ENCODE measurements at places on chromosomes 2 and 18.

DNA sequence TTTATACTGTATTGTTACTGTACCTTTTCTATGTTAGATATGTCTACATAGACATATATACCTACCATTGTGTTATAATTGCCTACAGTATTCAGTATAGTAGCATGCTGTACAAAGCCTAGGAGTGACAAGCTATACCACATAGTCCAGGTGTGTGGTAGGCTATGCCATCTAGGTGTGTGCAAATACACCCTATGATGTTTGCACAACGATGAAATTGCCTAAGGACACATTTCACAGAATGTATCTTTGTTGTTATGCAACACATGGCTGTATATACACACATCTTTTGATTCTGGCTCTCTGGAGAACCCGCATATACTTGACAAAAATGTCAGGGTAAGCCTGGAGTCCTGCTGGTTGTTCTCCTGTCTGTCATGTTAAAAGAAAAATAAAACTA is 85.1 kb downstream of the BCL2L11 start:
- DNase-seq, result no peak

- no peak for DNase-seq
Measured at GRCh38 chr2:71605781-71606241, 152.4 kb downstream of the DYSF start.

DNA sequence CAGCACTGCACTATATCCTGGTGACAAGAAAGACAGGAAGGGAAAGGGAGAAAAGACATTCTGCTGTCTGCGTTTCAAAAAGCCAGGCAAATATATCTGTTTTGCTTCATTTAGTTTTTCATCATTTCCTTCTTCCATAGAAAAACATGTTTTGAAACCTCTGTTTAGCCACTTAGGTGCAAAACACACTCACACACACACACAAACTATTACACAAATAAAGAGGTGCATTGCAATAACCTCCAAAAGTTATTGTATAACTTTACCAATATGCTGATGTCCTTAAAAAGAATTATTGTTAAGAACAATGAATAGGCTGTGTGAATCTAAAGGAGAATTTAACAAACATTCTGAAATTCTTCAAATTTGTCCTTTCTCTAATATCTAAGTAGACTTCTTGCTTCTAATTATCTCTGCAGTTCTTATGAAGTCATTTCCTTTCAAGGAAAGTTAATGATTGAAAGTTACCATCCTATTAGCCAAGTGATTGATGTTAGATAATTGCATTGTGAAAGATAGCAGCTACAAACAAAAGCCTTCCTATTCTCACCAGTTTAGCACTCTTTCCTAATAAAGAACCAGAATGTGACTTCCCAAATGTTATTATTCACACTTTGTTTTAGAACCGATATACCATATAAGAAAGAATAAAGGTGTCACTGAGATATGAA is 516.7 kb downstream of the KCNJ3 start:
- DNase-seq, result no peak

DNA sequence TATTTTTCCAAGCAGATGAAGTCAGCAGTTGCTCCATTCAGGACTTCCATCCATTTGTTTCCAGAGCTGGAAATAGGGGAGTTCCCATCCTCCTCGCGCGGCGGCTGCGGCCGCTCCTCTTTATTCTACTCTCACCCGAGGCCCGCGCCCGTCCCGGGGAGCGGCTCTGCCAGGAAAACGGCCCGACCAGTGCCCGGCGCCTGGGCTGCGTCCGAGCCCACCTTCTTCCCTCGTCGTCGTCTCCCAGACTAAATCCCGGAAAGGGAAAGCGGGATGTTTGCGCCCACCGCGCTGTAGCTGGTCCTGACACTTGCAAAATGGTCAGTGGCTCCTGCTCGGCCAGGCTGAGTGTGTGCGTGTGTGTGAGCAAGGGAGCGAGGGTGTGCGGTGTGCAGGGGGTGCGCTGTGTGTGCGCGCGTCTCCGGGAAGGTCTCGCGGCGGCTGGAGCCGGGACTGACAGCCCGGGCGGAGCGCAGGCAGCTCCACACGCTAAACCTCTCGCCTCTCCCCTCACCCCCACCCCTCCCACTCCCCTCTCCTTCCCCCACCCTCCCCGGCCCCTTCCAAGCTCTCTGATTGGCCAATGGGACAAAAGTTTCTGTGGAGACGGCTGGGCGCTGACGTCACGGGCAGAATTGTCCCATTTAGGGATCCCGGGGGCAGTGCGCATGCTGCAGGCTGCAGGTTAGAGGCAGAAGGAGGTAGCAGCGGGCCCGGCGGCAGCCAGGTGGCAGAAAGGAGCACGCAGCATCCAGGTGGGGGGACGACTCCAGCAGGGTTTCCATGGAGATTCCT is at the start of gene NOL4:
Gene NOL4 (minus strand): TSS at position 491 of the 795 bp plus-strand sequence. CDS start 1,660 bp downstream, outside the sequence.
- no peak for DNase-seq

- no peak for DNase-seq
Measured at GRCh38 chr2:181648478-181649155, 8.3 kb downstream of the CERKL start.

DNA sequence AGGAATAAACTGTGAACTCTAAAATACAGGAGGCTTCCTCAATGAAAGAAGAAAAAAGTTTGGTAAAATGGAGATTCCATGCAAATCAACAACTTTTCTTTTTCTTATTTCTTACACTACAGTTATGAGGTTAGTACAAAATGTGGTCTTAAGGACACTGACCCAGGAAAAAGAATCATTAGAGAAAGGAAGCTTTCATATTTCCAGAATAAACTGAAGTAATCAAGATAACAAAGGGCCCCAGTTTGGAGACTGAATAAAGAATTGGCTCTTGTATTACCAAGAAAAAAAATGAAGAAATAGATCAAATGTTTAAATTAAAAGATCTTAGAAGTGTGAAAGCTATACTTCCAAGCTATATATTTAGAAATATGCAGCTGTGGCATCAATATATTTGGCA is 72.3 kb downstream of the SLC66A3 start:
- no peak for DNase-seq

GRCh38 chr18:22475426-22476100 is 57.8 kb upstream of the CTAGE1 start:
- no peak for DNase-seq

GRCh38 chr2:199207011-199207410 is 250.7 kb downstream of the SATB2 start:
- DNase-seq, result no peak

DNA sequence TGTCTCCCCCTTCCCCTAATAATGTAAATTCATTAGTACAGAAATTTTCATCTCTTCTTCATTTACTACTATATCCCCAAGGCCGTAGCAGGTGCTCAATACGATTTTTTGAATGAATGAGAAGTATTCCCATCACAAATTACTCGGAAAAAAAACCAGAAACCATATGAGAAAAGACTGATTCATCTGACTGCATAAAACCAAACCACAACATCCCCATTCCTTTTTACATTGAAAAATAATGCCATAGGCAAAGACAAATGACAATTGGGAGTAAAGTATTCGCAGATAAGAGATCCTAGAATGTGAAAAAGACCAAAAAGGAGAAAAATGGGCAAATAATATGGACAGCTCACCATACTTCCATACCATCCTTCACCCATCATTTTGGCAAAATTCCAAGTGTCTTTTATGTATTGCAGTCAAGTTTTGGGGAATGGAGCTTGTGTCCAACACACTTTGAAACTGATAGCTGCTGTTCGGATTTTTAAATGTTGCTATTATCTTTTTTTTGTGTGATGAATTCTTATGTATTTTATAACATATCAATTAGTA is 1.5 kb downstream of the ZC3H8 start:
- DNase-seq, result no peak

DNA sequence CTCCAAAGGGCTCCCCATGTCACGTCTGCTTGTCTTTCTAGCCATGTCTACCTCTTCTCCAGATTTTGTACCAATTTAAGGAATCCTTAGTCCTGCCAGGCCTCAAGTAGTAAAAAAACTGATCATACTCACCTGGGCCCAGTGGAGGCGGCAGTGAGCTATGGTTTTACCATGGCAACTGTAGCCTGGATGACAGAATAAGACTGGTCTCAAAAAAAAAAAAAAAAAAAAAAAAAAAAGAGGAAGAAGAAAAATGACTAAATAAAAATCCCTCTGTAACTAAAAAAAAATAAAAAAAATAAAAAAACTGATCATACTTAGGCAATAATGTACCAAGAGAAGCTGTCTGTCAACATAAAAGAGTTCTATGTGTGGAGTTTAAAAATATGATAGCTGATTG is 221.6 kb downstream of the NR4A2 start:
- no peak for DNase-seq

DNA sequence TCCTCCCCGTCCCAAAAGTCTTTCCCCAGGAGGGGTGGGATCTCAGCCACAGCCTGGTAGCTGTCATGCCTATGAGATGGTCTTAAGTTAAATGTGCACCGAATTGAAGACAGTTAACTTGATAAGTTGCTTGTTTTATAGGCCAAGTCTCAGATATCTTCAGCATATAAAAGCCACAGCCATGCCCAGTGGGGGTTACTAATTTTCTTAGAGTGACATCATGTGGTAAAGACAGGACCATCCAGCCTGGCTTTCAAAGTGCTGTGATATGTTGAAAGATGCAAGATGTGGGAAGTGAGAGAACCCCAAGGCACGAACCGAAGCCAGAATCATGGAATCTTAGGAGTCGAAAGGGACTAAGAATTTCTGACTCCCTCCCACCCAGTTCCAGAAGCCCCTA is 42.1 kb upstream of the FAM124B start:
- no peak for DNase-seq

DNA sequence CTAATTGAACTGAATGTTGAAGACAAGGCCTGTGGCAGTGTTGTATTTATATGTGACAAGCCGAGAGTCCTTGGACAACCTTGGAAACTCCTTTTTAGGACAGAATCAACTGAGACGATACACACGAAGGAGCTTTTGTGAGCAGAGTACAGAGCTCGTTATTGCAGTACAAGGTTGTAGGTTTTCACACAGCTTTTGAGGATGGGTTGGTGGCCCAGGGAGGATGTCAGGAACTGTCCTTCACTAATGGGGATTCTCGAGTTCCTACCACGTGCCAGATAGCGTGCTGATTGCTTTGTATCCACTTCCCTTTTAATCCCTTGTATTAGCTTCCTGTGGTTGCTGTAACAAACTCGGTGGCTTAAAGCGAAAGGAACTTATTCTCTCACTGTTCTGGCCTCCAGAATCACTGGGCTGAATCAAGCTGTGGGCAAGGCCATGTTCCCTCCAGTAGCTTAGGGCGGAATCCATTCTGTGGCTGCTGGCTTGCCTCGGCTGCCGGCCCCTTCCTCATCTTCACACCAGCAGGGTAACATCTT is 20.2 kb downstream of the INPP4A start:
- DNase-seq, result no peak

DNA sequence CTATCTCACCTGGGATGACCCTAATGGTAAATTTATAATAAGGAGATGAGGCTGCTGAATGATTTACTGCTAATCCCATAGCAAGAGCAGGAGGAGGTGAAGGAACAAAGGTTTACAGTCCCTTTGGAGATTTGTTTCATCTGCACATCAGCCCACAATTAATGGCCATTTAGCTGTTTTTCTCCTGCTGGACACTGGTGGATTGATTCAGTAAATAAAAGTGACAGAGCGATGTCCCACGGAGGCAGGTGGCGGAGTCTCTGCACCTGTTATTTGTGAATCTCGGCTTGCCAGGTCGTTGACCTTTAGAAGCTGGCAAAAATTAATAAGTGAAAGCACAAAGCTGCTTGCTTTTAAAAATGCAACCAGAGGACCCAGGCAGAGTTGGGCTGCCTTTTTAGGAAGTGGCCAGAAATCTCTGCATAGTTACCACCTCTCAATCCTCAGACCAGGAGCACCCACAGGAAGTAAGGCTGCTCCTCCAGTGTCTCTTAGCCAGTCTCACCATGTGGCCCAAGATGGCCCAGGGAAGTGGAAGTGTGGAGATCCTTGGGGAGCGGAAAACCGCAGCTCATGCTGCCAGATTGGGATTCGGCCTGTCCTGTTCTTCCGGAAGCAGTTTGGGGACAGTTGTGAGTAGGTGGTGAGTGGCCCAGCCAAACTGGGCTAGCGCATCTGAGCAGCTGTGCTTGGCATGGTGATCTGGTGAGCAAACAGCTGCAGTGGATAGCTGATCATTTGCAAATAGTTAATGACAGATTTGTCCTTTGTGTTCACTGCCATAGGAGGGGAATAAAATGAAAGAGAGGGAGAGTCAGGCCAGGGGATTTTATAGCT is 1005.7 kb upstream of the PIK3C3 start:
- DNase-seq, result no peak

DNA sequence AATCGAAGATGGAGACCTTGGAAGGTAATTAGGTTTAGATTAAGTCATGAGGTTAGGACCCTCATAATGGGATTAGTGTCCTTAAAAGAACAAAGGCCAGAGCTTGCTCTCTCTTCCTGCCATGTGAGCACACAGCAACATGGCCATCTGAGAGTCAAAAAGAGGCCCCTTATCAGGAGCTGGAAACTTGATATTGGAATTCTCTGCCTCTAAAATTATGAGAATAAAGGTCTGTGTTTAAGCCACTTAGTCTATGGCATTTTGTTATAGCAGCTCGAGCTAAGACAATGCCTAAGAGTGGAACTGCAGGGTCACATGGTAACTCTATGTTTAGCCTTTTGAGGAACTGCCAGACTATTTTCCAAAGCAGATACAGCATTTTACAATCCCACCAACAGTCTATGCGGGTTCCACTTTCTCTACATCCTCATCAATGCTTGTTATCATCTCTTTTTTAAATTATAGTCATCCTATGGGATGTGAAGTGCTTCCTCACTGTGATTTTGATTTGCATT is 42.4 kb downstream of the THADA start:
- DNase-seq, result no peak

DNA sequence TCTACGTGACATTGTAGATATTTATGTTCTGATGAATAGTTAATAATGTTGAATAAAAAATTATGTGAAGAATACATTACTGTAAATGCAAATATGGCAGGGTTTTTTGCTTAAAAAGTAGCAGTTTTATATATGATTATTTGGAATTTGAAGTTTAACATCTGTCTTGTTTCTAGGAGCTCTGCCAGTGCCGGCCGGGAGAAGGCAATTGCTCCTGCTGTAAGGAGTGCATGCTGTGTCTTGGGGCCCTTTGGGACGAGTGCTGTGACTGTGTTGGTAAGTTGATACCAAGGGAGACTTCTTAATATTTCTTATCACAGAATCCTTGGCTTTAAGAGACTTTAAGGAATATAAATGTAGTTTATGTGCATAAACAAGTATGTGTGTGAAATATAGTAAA is 25.2 kb downstream of the TWSG1 start:
- no peak for DNase-seq

GRCh38 chr2:111208639-111209038 is 87.9 kb downstream of the BCL2L11 start:
- DNase-seq, result no peak

DNA sequence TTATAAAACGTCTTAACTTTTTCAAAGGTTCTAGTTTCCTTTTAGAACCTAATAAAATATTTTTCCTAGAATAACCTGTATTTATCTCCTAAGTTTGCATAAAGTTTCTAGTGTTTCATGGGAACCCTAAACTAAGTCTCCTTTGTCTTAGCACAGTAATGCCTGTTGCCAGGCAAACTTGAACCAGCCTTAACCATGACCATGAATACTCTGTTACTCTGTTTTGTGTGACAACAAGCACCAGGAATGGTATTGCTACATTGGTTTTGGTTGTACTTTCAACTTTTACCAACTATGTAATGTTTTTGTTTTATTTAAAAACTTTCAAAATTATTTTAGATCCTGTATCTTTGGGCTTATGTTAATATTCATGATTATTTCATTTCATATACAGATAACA is 137.6 kb downstream of the CERS6 start:
- no peak for DNase-seq
